ENCODE measurements at places on chromosomes 2 and 18.
A peak's percentile ranks its signal among the peaks of the same experiment; 100 is the strongest.

DNA sequence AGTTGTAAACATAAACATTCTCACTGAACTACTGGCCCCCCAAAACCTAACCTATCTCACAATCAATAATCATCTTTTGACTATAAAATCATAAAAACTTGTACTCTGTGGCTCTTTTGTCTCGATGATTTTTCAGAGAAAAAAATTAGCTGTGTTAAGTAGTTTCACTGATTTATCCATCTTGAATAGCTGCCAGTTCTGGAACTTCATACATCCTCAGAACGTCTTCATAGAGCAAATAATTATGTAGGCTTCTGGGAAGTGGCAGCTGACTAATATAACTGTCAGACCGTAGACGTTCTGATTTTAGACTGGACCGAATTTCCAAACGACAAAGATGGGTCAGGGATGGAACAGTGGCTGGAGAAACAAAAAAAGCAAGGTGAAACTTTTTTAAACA is 97.3 kb upstream of the CHAC2 start:
- DNase-seq, result no peak

- DNase-seq, result no peak
Observed at GRCh38 chr2:57880446-57880845, 166.2 kb upstream of the VRK2 start.

DNA sequence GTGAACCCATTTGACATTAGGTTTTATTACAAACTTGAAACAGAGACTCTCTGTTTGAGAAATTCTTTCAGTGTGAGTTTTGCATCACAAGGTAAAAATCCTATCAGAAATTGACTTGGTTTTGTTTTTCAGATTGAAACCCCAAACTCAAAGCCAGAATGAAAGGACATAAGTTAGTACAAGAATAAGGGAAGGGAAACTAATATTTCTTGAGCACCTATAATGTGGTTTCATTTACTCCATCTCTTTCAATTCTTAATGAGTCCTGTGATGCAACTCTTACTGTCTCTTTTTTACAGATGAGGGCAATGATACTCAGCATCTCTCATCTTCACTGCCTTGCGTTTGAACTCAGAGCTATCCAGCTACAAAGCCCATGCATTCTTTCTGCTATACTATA is 210.0 kb upstream of the SIX3 start:
- no peak for DNase-seq

DNA sequence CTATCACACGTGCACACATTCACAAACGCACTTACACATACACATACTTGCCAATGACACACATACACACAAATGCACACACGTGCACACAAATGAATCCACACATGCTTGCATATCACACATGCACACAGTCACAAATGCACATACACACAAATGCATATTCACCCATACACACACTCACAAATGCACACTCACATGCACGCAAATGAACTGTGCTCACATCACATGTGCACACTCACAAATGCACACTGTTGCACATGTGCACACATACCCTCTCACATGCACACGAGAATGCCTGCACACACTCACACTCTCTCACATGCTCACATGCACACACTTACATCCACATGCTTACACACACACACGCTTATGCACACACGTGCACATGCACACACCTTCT is 368.1 kb downstream of the EIPR1 start:
- DNase-seq, result no peak

DNA sequence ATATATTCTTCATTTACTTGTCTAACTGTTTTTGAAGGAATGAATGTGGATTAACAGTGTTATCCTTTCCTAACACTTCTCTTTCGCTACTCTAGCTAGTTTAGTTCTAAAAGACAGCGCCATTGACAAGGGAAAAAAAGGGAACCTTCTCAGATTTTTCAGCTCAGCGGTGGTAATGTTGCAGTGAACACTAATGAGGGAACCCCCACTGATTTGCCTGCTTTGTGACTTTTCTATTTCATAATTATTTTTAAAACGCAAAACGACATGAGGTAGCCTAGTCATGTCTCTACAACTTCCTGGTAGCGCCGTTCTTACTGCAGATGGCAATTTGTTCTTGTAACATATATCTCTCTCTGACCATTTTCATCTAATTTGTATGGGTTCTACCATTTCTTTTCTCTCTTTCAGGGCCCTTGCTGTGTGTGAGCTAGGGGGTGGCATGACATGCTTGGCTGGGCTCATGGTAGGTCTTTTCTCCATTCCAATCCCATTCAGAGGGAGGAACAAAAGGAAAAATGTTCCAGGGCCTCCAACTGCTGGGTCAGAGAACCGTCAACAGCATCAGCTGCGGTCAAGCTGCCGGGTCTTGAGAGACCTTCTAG is 235.5 kb upstream of the SIX3 start:
- no peak for DNase-seq

GRCh38 chr18:48475635-48476549 is 62.9 kb upstream of the CTIF start:
- peak; percentile 65 for DNase-seq

- no peak for DNase-seq
Observed at GRCh38 chr18:74587441-74587840, 10.2 kb upstream of the ZNF407 start.

- no peak for DNase-seq
Observed at GRCh38 chr2:233473386-233473791, 93.2 kb downstream of the USP40 start.

- DNase-seq, result no peak
Observed at GRCh38 chr2:8636721-8637636, 44.9 kb upstream of the ID2 start.

- DNase-seq, result no peak
Observed at GRCh38 chr2:109031476-109032228, 42.6 kb upstream of the EDAR start.

DNA sequence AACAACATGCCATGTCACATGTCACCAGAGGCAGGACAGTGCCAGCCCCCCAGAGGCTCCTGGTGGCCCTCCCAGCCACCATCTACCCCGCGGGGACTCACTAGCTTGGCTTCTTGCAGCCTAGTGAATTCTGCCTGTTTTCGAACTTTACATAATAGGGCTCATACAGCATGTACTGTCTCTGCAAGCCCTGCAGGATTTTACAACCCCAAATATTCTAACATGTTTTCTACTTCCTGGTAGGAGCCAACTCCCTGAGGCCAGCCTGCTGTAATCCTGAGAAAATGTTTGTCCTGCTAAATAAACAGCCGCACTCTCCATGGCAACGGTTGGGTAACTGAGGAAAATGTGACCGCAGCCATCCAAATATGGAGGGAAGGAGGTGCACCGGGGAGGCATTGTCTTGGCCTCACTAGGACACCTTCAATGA is 2.7 kb downstream of the PER2 start:
- DNase-seq, result peak; percentile 87

GRCh38 chr18:70355620-70356385 is 67.0 kb downstream of the SOCS6 start:
- DNase-seq, result no peak

DNA sequence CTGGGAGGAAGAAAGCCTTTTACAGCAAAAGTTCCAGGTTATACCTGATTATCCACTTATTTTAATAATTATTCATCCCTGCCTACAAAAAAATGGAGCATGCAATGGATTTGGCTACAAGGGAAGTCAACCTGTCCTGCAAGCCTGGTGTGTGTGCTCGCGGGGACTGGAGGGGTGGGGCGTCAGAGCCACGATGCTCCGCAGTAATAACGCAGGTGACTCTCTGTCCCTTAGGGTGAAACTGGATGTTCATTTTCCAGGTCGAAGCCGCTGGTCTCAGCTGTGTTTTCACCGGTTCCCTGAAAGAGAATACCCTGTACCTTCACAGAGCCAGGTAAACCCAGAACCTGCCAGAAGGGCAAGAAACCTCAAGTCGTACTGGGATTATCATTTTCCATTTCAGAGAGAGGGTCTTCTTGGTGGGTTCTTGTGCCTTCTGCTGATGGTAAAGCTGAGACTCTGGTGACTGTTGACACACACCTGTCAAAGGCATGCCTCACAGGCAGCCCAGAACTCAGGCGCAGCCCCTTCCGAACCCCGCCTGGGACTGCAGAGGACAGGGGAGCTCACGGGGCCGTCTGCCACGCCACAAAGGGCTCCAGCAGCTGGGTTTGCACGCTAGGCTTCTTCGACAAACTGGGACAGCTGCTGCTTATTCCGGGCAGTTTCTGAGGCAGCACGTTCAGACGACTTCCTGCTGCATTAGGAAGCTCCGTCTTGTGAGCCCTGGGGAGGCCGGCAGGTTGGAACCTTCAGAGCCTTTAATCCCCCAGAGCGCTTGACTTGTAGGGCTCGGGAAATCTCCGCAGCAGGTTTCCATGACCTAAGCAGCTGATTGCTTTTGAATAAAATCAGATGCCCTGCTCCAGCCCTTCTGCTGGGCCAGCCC is 58.6 kb downstream of the KCNG2 start:
- peak; percentile 76 for DNase-seq

DNA sequence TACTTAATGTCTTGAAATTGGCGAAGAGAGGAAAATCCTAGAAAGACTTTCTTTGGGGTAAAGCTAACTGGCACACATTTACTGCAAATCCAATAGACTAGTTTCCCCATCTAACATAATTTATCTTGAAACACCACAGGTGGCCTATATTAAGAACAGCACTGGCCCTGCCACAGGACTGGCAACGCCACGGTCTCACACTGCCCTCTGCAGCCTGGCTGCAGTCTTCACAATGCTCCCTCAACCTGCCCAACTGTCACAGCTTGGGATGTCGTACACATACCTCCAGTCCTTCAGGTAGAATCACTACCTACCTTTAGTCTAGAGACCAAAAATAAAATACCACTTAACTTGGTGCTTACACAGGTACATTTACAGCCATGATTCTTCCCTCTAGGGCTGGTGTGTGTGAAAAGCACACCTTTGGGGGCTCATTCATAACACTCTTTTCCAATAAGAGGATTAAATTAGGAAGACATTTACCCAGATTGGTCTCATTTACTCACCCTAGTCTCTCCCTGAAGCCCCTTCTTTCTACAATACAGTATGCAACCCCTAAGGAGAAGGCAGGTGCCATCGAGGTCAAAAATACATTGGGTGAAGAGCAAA is 222.2 kb downstream of the C1D start:
- DNase-seq, result peak; percentile 76

DNA sequence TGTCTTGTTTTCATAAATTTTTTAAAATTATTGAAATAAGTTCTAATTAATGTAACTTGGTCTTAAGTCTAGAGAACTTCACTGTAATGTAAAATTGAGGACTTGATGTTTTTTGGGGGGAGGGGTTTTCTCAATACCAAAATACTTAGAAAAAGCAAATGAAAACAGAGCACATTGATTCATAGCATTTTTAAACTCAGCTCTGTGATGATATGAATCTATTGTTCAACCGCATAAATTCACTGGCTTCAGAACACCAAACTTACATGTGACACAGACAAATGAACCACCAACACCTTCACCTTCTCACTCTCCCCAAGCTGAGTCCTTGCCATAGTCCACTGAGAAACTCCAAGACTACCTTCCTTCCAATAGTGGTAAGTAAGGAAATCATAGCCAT is 108.2 kb downstream of the ZNF521 start:
- no peak for DNase-seq

DNA sequence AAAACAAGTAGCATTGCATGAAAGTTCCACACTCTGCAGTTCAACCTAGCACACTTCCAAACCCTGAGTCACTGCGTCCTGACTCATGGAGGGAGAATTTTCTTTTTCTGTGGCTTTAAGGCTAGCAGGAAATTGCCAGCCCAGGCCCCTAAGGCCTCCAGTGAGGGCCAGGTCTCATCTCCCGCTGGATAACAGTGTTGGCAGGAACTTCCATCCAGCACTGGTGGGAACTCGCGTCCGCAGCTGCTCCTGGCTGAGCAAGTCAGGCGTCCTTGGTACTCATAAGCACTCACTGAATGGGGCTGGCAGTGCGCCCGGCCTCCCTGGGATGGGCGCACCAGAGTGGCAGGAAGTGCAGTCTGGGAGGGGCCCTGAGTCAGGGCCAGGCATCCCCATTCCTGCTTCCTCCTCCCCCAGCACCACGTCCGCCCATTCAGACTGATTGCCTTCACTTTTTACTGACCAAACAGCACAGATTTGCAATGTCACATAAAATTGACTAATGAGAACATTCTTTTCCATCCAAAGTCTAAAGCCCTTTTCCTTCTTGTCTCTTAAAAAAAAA is 14.3 kb downstream of the MALL start:
- peak; percentile 97 for DNase-seq

DNA sequence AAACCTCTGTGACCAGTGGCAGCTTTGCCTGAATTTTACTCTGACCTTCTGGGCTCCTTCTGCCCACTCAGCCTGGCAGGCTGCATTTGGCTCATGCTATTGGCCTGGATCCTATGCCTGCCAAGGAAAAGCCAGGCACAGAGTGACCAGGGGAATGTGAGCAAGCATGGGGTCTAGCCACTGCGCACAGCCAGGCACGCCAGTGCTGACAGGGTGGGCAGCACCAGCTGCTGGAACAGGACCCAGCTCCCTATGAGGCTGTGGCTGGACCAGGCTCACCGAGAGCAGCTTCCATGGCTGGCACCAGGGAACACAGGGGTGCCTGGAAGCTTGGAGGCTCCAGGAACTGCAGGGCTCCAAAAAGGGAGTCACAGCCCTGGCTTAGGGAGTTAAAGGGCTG is 311.5 kb upstream of the SYT4 start:
- no peak for DNase-seq

GRCh38 chr2:176461098-176461808 is 192.0 kb downstream of the MTX2 start:
- DNase-seq, result no peak

GRCh38 chr2:235538144-235538639 is 44.3 kb downstream of the AGAP1 start:
- DNase-seq, result no peak

- DNase-seq, result no peak
Observed at GRCh38 chr18:43049021-43049420, 66.5 kb downstream of the RIT2 start.

- DNase-seq, result no peak
Observed at GRCh38 chr2:15788830-15789229, 151.5 kb upstream of the MYCN start.

- no peak for DNase-seq
Observed at GRCh38 chr2:229027353-229028105, 243.6 kb downstream of the PID1 start.

GRCh38 chr2:189549449-189549832 is 31.1 kb downstream of the SLC40A1 start:
- DNase-seq, result no peak

DNA sequence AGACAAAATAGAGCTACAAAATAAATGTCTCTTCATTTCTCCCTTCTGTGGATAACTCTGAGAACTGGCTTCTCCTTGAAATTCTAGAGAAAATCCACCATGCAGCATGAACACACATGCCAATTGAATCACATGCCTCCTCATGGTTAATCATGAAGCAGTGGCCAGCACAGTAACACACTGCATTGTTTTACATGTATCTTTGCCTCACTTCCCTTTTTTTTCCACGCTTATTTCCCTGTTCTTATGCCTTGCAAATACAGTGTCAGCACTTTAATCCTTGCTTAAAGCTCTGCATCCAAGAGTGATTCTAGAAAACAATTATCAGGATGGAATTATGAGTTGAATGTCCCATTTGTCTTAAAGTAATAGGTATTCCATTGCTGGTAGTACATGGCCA is 50.3 kb upstream of the ZBTB7C start:
- no peak for DNase-seq
